ENCODE measurements at places on chromosomes 11 and 22.

DNA sequence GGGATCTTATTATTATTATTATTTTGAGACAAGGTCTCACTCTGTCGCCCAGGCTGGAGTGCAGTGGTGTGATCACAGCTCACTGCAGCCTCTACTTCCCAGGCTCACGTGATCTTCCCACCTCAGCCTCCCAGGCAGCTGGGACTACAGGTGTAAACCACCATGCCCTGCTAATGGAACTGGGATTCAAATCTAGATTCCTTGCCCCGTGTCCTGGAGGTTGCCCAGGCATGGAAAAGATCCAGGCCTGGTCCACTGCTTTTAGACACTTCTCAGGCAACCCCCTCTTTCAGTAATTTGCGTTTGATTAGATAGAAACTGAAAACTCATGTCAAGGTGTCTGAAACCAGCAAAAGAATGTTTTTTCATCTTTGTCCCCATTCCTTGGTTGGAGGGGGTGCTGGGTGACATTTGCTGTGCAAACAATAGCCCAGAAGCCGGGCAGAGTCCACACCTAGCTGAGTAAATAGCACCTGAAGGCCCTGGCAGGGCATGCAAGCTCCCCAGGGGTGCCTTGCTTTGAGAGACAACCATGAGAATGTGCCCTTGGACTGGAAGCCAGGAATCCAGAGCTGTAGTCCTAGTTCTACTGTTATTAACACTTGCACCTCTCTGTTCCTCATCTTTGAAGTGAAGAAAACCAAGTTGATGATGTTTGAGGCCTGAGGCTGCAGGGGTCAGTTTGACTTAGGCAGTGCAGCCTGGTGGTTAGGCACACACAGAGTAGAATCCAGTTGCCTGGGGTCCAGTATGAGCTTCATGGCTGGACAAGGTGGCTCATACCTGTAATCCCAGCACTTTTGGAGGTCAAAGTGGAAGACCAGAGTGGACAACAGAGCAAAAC is 19.1 kb upstream of the XBP1 start:
- no peak for DNase-seq

DNA sequence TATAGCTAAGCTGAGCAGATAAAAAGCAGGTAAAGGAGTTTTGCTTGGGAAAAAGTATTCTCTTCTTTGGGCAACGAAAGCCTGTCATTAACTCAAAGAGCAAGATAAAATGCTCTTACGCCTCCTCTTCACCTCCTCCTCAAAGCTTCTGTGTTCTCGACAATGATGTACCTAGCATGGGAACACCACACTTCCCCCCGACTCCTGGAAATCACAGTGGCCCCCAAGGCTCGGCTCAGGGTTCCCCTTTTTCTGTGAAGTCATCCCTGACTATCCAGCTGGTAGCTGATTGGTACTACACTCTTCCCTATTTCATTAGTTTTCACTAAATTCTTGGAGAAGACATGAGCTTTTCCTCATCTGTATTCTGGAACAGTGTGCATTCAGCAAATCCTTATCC is 336.1 kb downstream of the LARGE1 start:
- no peak for DNase-seq

- no peak for DNase-seq
These were observed 407.4 kb downstream of the LARGE1 start for GRCh38 chr22:33512908-33513307.

DNA sequence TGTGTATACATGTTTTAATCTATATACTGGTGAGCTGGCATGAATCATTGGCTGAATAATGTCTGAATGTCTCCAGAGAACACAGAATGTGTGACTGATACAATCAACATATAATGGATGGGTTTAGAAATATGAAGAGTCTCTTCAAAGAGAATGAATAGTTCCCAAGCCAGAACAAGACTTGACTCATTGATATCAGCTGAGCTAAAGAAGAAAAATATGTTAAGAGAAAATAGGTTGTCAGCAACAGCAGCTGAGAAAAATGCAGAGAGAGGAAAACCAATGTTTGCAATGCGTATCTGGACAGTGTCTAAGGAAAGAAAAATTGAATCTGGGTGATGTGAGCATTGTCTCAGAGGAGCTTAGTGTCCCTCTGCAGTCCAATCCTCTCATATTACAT is 1281.8 kb upstream of the TENM4 start:
- DNase-seq: no peak

- peak; percentile 68 for DNase-seq
These were observed 15.7 kb upstream of the PGA3 start for GRCh38 chr11:61187505-61188130.

DNA sequence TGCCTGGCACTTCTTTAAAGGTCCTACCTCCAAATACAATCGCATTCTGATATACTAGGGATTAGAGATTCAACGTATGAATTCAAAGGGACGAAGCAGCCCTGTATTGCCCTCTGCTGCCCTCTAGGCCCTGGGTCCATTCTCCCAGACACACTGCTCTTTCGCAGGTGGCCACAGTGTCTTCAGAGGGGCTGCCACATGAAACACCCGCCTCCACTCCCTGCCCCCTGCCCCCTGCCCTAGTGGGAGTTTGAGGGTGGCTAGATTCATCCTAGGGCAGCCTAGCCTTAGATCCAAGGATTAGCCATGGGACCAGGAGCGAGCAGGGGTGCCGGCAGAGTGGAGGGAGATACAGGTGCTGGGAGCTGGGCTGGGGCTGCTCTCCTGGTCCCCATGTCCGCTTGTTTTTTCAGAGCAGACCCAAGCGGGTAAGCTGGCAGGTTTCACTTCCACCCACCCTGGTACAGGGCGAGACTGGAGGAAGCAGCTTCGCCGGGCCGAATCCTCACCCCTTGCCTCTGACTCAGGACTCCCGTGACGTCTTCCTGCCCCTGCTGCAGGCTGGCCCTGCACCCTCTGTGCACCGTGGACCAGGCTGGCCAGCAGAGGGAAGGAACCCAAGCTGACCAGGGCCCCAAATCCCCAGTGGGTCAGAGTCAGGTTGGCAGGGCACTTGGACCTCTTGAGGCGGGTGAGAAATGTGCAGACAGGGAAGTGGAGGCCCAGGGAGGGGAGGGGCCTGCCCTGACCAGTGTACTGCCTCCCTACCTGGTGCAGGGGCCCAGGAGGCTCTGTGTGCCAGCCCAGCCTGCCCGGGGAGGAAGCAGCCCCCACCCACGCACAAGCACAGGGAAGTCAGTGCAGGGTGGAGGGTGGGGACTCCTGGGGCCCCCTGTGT is 28.4 kb upstream of the HMOX1 start:
- DNase-seq: no peak

- no peak for DNase-seq
These were observed 98.6 kb upstream of the AKIP1 start for GRCh38 chr11:8812438-8812837.

DNA sequence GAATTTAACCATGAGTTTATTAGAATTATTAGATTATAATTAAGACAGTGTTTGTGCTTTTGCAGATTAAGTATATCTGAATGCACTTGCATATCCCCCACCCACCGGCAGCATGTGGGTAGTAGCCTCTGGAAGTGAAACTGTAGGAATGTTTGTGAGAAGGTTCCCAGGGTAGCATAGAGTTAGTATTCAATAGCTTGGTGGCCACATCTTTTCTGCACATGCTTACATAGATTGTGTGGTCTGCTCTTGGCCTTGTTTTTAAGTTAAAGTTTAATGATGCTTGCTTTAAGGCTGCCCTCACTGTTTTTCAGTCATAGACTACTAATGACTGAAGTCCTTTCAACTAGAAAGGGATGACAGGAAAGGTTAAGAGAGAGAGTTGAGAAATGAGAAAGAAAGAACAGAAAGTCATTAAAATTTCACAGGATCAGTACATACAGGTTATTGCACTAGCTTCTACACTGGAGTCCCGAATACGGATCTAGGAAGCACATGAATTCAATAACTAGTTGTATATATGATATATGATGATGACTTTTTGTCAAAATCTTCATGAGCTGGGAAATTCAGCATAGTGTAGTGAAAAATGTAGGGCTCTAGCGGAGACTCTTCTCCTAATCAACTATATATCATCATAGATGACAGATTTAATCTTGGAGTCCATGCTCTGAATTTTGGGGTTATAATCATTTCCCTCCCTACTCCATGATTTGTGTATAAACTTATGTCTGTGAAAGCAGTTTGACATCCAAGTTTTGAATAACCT is 137.1 kb downstream of the ARHGAP42 start:
- no peak for DNase-seq

DNA sequence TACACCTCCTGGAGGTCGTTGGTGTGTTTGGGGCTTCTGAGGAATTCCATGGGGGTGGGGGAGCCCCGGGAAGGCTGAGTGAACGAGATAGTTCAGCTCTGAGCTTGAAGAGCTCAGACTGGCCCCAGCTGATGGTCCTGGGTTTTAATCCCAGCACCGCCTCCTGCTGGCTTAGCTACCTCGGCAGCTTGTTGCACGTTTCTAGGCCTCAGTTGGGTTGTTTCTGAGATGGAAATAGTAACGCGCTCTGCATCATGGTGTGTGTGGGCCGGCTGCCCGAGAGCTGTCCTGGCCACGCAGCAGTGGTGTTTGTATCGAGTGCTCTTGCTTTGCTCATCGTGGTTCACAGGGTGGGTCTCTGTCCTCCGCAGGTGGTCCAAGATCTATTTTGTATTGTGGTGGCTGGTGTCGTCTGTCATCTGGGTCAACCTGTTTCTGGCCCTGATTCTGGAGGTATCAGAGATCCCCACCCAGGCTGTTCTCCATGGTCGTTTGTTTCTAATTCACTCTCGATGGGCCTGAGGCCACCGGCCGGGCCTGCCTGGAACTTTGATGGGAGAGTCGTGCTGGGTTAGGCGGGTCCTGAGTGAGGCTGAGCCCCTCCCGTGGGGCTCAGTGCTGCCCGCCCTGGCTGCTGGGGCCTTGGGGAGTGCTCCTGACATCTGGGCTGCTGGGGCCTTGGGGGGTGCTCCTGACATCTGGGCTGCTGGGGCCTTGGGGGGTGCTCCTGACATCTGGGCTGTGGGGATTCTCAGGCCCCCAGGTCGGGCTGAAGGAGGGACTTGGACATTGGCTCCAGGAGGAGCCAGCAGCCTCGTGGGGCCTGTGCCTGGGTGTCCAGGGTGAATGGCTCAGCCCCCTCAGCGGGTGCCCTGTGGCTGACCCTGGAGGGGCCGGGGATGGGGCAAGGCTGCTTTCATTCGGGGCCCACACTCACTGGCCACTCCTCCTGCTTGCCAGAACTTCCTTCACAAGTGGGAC is 37.7 kb downstream of the TPCN2 start:
- no peak for DNase-seq

DNA sequence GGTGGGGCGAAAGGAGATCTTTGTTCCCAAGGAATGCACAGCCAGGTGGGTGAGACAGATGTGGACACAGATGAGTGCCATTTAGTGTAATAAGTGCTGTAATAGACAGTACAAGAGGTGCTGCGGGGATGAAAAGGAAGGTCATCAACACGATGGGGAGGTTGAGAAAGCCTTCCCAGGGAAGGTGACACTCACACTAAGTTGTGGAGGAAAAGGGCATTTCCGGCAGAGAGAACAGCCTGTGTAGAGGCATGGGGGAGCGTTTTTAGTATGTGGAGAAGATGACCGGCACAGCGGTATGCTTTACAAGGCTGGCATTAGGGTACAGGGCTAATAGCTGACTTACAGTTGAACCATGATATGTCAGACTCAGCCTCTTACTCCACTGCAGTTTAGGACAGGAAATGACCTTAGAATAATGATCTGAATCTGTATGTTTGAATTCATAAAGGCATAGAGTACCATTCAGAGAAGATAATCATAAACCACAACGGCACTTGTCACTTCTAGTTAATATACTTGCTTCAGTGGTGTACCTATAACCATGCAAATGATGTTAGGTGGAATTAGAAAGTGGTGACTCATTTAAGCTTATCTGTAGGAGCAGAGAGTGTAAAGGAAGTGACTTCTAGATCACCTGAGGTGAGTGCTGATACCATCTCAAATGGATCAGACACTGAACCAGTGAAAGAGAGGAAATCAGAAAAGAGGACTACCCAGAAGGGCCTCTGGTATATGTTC is 60.6 kb downstream of the FAM83F start:
- peak; percentile 21 for DNase-seq

- peak; percentile 40 for DNase-seq
These were observed 55.2 kb downstream of the PANX1 start for GRCh38 chr11:94183886-94184264.

DNA sequence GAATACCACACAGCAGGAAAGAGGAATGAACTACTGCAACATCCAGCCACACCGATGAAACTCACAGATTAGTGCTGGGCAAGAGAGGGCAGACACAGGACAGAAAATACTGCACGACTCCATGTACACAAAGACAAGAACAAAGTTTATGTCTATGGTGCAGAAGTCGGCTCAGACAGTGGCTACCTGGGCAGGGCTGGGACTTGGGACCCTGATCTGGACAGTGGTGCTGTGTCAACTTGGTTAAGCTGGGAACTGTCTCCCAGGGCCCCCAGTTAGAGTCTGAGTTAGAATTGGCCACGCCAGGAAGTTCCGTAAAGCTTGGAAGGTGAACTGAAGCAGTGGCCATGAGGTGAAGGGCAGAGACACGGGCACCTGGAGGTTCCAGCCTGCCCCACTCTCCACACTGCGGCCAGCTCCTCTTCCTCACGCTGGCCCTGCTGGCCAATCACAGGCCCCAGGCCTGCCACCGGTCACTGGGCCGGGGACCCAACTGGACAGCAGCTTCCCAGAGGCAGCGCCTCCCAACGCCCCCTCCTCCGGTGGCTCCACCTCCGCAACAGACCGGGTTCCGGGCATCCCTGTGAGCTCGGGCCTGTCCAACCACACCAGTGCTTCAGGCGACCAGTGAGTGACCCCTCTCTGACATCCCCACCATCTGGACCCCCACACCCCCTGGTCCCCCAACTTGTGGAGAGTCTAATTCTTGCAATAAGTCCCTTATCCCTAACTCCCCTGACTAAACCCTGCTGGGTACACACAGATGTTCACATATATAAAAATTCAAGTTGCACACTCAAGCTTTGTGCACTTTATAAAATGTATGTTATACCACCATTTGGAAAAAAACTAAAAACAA is 93.7 kb downstream of the MICAL3 start:
- DNase-seq: no peak

DNA sequence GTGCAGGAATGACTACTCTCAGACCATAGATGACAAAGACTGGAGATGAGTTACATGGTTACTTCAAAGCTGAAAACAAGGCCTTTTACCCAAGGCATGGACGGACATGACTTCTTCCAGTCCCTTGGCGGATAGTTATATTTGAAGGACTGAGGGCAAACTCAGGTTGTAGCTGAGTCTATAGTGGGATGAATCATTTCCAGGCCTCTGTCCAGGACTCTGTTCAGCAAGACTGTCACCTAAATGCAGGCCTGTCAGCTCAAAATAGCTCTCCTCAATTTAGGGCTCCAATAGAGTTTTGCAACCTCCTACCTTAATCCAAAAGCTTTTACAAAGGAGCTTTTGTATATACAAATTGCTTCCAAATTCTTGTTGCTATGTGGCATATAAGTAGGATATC is 24.3 kb upstream of the OR52J3 start:
- no peak for DNase-seq

Data from SW480 (cell line).